ENCODE measurements at places on chromosomes 5 and 9. TPM values are rescaled to one million over a fixed set of nuclear protein-coding genes. Genes with fewer than 3 reads are reported as not detected.
A peak's percentile ranks its signal among the peaks of the same experiment; 100 is the strongest.

The PGM5 gene
- not detected for total RNA-seq

The BTNL9 gene
- not detected for total RNA-seq

The PIP5KL1 gene
- 2.7 TPM for total RNA-seq

DNA sequence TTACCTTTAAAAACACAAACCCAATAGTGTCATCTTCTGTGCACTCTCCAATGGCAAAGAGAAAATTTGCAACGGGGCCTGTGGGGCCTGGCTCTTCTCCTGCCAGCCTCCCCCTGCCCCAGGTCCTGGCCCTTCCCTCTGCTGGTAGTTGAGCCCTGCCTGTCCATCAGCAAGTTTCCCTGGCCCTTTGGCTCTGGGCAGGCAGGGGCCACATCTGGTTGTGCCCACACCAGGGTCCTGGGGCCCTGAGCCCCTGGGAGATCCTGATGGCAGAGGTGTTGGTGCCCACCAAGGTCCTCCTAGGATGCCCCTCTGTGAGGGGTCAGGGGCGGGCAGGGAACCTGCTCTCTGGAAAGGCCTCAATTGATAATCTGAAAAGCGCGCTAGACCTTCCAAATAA, 157.3 kb downstream of the DAB2IP start:
- H3K27me3 ChIP-seq: peaks cover 5% of the 10 kb centered on the region
- H3K4me1 ChIP-seq: no peaks in the 10 kb centered on the region
- no peak overlapping the region for H3K4me3 ChIP-seq
- DNase-seq: no peak
- H3K27ac ChIP-seq: no peak overlapping the region

- no peak for DNase-seq
- no peak overlapping the region for H3K27ac ChIP-seq
Observed at GRCh38 chr9:137985637-137986071, 108.1 kb downstream of the CACNA1B start.

The LRRC70 gene
- total RNA-seq: 1.4 TPM

GRCh38 chr5:143685246-143685815, 126.6 kb upstream of the HMHB1 start:
- H3K27ac ChIP-seq: no peak overlapping the region
- no peaks in the 10 kb centered on the region for H3K36me3 ChIP-seq
- H3K27me3 ChIP-seq: no peaks in the 10 kb centered on the region
- H3K4me3 ChIP-seq: no peak overlapping the region

- peaks cover 17% of the 10 kb centered on the region for H3K27me3 ChIP-seq
- no peak for DNase-seq
- H3K4me3 ChIP-seq: no peak overlapping the region
- H3K4me1 ChIP-seq: no peaks in the 10 kb centered on the region
Observed at GRCh38 chr5:72790186-72790585, 26.3 kb upstream of the TNPO1 start.

The FAM53C gene
- 29.9 TPM for total RNA-seq

DNA sequence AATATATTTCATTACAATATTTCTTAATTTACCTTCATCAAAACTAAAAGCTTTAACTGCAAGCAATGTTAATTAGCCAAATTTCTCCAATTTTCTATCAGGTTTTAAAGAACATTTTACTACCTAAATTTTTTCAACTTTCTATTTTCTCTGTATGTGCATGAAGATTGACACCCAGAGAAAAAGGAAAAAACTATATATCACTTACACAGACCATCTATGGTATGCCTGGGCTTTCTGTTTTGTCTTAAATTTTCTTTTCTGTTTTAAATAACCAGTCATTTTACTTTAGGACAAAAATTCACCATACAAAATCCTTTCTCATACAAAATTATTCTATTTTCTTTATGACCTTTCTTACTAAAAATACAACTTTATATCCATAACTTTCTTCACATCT, 13.8 kb upstream of the IL7R start:
- no peak overlapping the region for H3K4me3 ChIP-seq
- no peak overlapping the region for H3K27ac ChIP-seq
- peaks cover 47% of the 10 kb centered on the region for H3K36me3 ChIP-seq
- no peaks in the 10 kb centered on the region for H3K27me3 ChIP-seq
- no peak for DNase-seq

DNA sequence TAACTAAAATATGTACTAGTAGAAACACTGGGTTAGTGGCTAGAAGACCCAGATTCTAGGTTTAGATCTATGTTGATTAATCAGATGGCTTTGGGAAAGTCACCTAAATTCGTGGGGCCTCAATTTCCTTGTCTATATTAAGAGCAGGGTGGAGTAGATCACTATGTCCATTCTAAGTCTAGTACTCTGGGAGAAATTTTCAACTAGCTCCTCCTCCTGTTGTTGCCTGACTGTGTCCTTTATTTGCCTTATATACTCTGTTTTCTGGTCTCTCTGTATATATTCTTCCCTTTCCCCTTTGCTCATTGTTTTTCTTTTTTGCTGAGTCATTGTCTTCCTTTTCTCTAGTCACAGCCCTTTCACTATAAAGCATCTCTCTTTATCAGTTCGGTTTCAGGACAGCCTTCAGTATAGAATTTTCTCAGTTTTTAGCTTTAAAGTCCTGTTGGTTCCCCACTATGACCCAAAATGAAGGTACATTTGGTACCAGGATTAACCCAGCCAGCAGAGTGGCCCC, 44.5 kb upstream of the CDH6 start:
- H3K4me1 ChIP-seq: no peaks in the 10 kb centered on the region
- DNase-seq: no peak
- no peak overlapping the region for H3K27ac ChIP-seq
- H3K27me3 ChIP-seq: no peaks in the 10 kb centered on the region

- no peak overlapping the region for H3K27ac ChIP-seq
- no peaks in the 10 kb centered on the region for H3K36me3 ChIP-seq
- no peak for DNase-seq
- no peaks in the 10 kb centered on the region for H3K4me1 ChIP-seq
- H3K4me3 ChIP-seq: no peak overlapping the region
Observed at GRCh38 chr5:124263680-124264491, 482.6 kb downstream of the ZNF608 start.

The SLC6A7 gene
- not detected for total RNA-seq

DNA sequence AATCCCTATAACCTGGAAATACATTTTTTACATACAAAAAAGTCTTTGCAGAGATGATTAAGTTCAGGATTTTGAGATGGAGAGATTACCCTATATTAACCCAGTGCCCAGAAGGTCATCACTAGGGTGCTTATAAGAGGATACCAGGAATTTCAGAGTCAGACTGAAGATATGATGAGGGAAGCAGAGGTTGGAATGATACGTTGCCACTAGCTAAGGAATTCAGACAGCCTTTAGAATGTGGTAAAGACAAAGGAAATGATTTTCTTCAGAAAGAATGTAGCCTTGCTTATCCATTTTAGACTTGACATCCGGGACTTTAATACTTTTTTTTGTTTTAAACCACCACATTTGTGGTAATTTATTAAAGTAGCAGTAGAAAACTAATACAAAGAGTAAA, 2176.8 kb upstream of the C9orf72 start:
- DNase-seq: no peak
- no peak overlapping the region for H3K4me3 ChIP-seq
- no peaks in the 10 kb centered on the region for H3K4me1 ChIP-seq
- H3K36me3 ChIP-seq: no peaks in the 10 kb centered on the region

- H3K27me3 ChIP-seq: no peaks in the 10 kb centered on the region
- peaks cover 68% of the 10 kb centered on the region for H3K4me1 ChIP-seq
- no peak overlapping the region for H3K27ac ChIP-seq
- peaks cover 22% of the 10 kb centered on the region for H3K36me3 ChIP-seq
- H3K4me3 ChIP-seq: no peak overlapping the region
- no peak for DNase-seq
Observed at GRCh38 chr5:68264024-68264956, 48.7 kb downstream of the PIK3R1 start.

DNA sequence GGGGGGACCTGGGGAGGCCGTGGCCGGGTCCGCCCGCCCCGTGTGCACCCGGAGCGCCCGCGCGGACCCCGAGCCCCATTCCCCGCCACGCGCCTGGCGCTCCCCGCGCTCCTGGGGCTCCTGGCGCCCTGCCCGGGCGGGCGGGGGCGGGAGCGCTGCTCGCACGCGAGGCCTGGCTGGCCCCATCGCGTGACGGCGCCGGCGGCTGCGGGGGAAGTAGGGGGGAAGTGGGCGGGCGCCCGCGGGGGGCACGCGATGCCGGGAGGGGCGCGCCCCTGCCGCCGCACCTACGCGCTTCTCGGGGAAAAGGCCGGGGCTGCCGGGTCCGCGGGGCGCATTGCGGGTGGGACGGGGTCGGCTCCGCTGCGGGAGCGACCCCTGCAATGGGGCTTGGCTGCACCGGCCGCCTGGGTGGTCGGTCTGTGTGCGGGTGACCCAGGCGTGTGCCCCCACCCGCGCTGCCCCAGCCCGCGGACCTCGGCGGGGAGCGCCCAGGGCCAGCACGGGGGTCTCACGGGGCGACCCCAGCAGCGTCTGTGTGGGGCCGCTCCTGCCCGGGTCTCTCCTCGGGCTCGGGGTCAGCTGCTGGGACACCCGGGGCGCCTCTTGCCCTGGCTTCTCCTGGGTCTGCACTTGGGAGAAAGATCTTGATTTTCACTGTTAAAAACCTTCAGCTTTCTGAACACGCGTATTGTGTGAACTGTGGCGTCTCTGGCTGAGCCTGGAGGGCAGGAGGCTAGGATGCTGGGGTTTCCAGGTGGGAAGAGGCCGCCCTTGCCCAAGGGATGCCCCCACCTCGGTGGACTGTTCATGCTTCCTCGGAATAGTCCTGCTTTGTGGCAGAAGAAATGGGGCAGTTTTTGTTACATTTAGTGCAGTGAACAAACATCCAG, 52.4 kb downstream of the AHRR start:
- DNase-seq: peak; percentile 87
- peak overlapping the region; percentile 97 for H3K27ac ChIP-seq
- peaks cover 87% of the 10 kb centered on the region for H3K4me1 ChIP-seq
- H3K27me3 ChIP-seq: no peaks in the 10 kb centered on the region
- H3K4me3 ChIP-seq: peak overlapping the region; percentile 70

- no peak overlapping the region for H3K4me3 ChIP-seq
- no peaks in the 10 kb centered on the region for H3K36me3 ChIP-seq
- no peak overlapping the region for H3K27ac ChIP-seq
- H3K4me1 ChIP-seq: no peaks in the 10 kb centered on the region
Observed at GRCh38 chr9:132048201-132048600, 31.5 kb downstream of the MED27 start.

GRCh38 chr5:19342942-19343341, 645.1 kb downstream of the CDH18 start:
- H3K27me3 ChIP-seq: no peaks in the 10 kb centered on the region
- no peaks in the 10 kb centered on the region for H3K36me3 ChIP-seq
- DNase-seq: no peak
- H3K4me3 ChIP-seq: no peak overlapping the region
- H3K27ac ChIP-seq: no peak overlapping the region
- no peaks in the 10 kb centered on the region for H3K4me1 ChIP-seq

DNA sequence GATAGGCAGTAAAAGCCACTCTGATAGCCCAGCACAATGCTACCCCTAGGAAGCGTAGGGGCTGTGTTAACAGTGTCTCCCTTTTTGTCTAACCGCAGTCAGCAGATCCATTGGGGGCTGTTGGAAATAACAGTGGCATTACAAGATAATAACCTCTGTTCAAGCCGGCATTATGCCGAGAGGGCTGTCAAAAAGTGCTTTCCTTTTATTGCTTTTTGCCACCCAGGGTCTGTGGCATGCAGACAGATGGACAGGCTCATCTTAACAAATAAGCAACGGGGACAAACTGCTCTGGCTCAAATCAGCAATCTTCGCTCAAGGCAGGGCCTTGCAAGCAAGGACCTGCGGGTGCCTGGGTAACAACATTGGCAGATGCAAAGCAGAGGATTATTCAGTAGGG, 123.3 kb downstream of the TLR4 start:
- H3K4me1 ChIP-seq: peaks cover 26% of the 10 kb centered on the region
- no peaks in the 10 kb centered on the region for H3K36me3 ChIP-seq
- H3K27ac ChIP-seq: no peak overlapping the region
- DNase-seq: no peak
- H3K27me3 ChIP-seq: peaks cover 44% of the 10 kb centered on the region
- H3K4me3 ChIP-seq: no peak overlapping the region

DNA sequence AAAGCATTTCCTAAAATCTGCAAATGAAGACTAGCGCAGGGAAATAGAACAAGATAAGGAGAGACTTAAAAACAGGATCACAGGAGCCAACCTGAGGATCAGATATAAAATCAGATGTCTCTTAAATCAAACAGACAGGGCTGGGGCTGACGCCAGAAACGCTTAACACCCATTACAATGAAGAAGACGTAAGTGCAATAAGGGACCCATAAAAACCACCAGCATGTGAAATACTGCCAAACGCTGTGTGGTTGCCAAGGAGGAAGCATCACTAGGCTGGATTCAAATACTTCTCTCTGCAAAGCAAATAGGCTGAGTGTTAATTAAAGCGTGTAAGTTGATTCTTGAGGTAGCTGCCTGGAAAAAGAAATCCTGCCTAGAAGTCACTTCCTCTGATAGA, 74.4 kb upstream of the ATP10B start:
- no peaks in the 10 kb centered on the region for H3K4me1 ChIP-seq
- no peaks in the 10 kb centered on the region for H3K36me3 ChIP-seq
- no peak overlapping the region for H3K4me3 ChIP-seq
- no peak overlapping the region for H3K27ac ChIP-seq
- no peaks in the 10 kb centered on the region for H3K27me3 ChIP-seq

The SLC4A9 gene
- 0.13 TPM for total RNA-seq

DNA sequence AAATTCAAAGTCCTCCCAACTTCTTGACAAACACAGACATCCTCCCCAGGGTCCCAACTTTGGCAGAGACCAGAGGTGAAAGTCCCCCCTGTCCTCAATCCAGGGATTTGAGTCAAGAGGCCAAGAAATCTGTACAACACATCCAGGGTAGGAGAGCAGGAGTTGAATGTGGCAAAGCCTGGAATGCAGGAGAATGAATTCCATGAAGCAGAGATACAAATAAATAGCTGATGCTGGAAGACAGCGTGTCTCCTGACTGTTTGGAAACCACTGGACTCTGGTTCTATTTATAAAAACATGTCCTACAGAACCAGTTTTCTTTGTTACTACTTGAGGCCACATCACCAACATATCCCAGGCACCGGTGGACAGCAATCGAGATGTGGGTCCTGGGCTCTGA, 43.7 kb upstream of the SLIT3 start:
- H3K4me3 ChIP-seq: no peak overlapping the region
- no peak overlapping the region for H3K27ac ChIP-seq
- DNase-seq: no peak
- no peaks in the 10 kb centered on the region for H3K4me1 ChIP-seq

The DMGDH gene
- total RNA-seq: not detected

The TMC1 gene
- not detected for total RNA-seq

The GNAQ gene
- 29.0 TPM for total RNA-seq

GRCh38 chr5:54249210-54250028, 61.0 kb downstream of the ARL15 start:
- peaks cover 6% of the 10 kb centered on the region for H3K27me3 ChIP-seq
- no peaks in the 10 kb centered on the region for H3K4me1 ChIP-seq
- no peak overlapping the region for H3K27ac ChIP-seq
- no peak overlapping the region for H3K4me3 ChIP-seq
- no peaks in the 10 kb centered on the region for H3K36me3 ChIP-seq
- no peak for DNase-seq

Measured in activated CD8-positive, alpha-beta T cell treated with anti-CD3 and anti-CD28 coated beads, Interleukin-2, amount 10 ng/mL, durations not matched to agents 7 days and 5 days (primary cell).